ENCODE measurements at places on chromosomes 3 and 15. TPM values are rescaled to one million over a fixed set of nuclear protein-coding genes. Genes with fewer than 3 reads are reported as not detected.

Gene SLC24A1
- 3.3 TPM for total RNA-seq

Gene RBP2
- not detected for total RNA-seq

Gene SERF2
- 665 TPM for total RNA-seq

Gene SCAMP5
- total RNA-seq: 9.0 TPM

Gene ZNF717
- total RNA-seq: 5.2 TPM

DNA sequence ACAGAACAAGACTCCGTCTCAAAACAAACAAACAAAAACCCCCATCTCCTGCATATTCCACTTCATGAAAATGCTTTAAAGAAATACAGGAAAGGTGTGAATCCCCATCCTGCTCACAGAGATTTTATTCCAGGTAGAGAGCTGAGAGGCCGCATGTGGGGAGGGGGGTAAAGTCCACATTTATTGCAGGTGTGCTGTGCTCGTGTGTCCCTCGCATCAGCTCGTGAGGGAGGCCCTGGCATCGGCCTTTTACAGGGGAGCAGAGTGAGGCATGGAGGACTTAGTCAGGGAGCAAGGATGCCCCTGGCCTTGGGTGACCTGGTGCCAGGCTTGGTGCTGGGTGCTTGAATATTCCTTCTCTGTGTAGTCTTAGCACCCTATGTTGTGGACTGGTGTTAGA, 413.5 kb upstream of the C2CD4B start:
- no peak for DNase-seq

DNA sequence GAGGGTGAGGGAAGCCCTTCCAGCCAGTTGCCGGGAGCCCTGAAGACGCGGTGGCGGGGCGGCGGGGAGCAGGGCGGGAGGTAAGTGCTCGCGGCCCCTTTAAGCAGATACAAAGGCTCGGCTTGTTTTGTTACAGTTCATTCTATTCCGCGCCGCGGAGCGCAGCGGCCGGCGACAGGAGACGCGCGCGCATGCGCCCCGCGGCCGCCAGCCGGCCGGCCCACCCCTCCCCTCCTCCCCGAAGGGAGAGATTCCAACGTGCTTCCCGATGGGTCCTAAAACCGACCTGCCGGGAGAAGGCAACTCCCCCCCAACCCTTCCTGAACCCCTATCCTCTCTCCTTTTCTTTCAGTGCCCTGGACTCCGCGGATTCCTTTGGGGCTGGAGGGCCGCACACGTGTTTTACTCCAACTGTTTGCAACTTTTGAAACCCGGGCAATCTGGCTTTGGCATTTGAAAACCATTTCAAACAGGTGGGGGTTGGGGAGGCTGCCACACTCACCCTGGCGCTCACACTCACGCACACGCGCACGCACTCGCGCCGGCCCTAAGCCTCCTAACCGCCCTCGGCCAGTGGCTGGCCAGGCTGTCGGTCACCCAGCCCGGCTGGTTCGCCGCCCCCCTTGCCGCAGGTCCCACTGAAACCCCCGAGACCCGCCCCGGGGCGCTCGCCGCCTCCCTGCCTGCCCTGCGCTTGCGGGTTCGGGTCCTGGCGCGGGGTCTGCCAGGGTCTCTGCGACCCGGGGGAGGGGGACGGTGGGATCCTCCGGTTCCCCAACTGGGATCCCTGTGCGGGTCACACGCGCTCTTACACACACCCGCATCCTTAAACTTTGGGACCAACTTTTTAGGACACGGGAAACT, at the start of gene MAGI1:
Gene MAGI1, minus strand, starts transcription at position 193 of the 864 bp plus-strand sequence. CDS start 610 bp downstream, outside the sequence.
- DNase-seq: peak; percentile 85

DNA sequence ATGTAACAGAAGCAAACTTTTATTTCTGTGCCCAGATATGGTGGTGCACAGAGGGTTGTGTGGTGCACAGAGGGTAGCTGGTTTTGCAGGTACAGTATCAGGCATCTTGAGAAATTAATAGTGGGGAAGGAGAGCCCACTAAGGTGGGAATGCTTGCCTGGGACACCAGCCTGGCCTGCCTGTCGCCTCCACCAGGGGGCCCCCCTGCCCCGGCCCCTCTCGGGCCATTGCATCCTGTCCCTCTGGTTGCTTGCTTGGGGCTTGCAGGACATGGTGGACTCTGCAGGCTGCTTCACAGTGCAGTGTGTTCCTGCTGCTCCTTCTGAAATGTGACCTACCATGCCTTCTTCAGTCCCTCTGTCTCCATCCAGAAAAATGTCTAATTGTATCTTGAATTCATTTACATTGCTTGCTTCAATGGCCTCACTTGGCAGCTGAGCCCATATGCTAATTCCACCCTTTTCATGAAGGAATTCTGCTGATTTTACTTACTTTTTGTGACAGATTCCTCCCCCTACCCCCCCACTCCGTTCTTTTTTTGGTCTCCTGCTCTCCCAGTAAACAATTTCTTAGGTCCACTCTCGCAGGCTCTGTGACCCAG, 73.6 kb downstream of the EEFSEC start:
- peak; percentile 39 for DNase-seq

DNA sequence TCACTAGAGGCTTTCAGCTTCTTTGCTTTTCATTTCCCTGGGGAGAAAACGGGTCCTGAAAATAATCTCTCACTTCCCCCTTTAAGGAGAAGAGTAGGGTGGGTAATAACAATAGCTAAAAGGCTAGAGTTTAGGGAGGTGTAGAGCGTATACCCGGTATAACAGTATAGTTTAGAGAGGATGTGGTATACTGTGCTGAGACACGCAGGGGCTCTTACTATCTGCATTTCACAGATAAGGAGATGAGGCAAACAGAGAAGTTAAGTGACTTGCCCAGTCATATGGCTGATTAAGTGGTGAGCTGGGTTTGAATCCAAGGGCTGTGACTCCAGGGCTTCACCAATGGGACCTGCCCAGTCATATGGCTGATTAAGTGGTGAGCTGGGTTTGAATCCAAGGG, 15.0 kb upstream of the KCNMB3 start:
- DNase-seq: no peak

DNA sequence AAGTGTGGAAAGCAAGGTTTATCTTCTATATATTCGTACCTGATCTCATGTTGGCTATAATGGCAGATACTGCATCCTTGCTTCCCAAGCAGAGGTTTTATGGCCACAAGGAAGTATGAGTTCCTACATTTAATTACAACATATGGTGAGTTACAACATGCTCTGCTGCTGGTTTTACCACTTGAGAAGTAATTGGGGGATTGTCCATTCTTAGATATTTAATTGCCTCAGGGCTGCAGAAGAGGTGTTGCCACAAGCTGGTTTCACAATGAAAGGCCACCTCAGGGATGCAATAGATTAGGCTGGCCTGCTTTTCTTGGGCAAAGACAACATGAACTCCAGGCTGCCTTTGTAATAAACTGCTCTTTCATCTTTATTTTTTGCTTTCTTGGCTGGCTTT, 48.6 kb downstream of the RAP2B start:
- no peak for DNase-seq

GRCh38 chr15:78438619-78439285, 736 bp downstream of the IREB2 start:
- DNase-seq: no peak

DNA sequence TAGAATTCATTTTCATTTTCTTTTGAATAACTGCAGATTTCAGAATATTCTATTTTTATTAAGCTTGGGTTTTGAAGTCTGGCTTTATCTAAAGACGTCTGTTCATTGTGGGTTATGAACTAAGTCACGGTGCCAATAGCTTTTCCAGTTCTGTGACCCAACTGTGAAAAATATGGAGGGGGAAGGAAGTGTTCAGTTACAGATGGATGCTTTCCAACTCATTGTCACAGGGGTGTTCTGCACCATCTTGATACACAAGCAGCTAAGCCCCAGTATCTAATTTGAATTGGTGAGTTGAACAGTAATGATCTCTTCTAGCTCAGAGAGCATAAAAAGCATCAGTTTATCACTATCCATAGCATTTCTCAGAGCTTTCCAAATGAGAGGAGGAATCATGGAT, 710.6 kb downstream of the EDEM1 start:
- no peak for DNase-seq
